ENCODE measurements at places on chromosomes 16 and 17.
A peak's percentile ranks its signal among the peaks of the same experiment; 100 is the strongest.

DNA sequence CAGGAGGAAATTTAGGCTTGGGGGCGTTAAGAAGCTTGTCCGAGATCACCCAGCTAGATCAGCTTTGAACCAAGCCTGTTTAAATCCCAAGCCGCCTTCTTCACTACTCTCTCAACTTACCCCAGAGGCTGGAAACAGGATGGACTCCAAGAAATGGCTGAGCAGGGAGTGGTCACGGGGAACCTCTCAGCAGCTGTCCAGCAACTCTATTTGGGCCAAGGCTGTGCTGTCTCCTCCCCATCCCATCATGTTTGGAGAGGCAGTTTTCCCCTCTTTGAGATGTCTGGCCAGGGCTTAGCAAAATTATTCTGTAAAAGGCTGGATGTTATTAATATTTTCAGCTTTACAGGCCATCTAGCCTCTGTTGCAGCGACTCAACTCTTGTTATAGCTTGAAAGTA, 305.7 kb downstream of the RBFOX1 start:
- no peak for DNase-seq

- no peak for DNase-seq
Observed at GRCh38 chr16:47057630-47057993, 84.1 kb upstream of the DNAJA2 start.

DNA sequence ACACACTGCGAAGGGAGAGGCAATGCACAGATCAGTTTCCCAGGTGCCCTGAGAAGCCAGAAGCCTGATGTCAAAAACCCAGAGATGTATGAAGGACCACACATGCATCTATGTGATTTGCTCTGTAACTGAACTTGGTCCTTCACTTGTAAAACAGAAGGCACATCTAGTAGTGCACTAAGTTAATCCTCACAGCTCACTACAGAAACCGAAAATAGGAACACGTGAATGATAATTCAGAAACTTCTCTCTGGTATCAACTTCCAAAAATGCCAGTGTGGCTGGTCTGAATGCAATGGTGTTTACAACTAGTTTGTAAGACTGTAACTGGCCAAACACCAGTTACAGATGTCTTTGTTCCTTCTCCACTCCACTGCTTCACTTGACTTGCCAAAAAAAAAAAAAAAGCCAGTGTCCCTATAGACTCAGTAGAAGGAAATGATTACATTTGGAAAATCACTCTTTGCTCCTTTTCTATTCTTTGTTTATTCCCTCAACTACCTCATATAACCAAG, 11.3 kb downstream of the ANKRD40 start:
- DNase-seq = no peak

DNA sequence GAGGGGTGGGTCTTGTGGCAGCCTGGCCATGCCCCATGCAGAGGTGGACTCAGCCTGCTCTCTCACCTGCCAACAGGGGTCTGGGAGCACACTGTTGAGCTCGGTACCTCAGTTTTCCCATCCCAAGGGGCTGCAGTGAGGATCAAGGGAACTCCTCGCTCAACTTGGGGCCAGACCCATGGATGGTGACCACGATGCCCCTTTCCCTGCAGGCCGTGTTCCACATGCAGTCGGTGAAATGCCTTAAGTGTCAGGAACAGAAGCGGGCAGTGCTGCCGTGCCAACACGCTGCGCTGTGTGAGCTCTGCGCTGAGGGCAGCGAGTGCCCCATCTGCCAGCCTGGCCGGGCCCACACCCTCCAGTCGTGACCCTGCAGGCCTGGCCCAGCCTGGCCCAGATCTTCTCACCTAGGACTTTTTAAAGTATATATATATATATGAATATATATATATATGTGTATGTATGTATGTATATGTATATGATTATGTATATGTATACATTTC, 20.1 kb downstream of the UNC13D start:
- no peak for DNase-seq

DNA sequence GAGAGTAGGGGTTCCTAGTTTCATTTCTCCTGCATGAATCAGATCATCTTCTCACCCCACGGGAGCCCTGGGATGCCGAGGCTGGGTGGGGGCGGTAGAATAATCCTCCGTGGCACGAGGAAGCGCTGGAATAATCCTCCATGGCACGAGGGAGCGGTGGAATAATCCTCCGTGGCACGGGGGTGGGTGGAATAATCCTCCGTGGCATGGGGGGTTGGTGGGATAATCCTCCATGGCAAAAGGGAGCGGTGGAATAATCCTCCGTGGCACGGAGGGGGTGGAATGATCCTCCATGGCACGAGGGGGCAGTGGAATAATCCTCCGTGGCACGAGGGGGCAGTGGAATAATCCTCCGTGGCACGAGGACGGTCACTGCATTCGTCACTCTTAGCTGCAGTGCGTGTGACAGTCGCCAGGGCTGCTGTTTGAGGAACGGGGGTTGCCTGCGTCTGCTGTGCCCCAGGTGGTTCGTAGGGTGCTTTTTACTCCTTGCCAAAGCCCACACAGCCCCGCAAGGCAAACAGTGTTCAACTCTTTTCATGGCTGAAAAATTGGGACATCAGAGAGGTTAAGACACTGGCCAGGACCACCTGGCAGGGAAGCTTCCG, 152.5 kb downstream of the BANP start:
- DNase-seq = no peak

DNA sequence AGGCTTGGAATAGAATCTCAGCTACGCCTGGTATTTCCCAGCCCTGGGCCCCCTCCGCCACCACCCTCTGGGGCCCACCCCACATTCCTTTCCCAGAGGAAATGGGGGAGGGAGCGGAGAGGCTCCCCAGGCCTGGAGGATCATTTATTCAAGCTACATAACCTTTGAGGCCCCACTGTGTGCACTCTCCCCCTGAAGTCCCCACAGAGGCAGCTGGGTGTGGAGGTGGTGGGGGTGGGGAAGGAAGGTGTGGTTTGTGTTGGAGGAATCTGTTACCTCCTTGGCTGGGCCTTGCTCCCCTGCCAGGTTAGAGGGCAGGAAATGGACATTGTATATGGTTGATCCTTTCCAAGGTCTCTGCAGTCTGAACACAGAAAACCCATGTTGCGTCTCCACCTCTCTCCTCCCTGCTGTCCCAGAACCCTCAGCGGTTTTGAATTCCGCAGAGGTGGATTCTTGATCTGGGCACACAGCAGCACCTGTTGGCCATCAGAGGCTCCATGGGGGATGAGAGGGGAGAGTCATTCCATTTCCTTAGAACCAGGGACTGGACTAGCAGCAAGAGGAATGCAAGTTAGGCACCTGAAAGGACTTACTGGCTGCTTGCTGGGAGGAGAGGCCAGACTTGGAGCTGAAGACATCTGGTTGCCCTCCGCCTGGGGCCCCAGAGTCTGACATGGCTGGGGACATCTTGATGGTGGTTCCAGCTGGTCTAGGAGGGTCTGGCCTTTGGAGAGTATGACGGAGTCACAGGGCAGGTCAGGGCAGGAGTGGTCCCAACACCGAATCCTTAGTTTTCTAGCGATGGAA, 23.0 kb downstream of the ARHGAP23 start:
- peak; percentile 72 for DNase-seq

- no peak for DNase-seq
Observed at GRCh38 chr16:25841761-25842160, 150.0 kb downstream of the HS3ST4 start.

DNA sequence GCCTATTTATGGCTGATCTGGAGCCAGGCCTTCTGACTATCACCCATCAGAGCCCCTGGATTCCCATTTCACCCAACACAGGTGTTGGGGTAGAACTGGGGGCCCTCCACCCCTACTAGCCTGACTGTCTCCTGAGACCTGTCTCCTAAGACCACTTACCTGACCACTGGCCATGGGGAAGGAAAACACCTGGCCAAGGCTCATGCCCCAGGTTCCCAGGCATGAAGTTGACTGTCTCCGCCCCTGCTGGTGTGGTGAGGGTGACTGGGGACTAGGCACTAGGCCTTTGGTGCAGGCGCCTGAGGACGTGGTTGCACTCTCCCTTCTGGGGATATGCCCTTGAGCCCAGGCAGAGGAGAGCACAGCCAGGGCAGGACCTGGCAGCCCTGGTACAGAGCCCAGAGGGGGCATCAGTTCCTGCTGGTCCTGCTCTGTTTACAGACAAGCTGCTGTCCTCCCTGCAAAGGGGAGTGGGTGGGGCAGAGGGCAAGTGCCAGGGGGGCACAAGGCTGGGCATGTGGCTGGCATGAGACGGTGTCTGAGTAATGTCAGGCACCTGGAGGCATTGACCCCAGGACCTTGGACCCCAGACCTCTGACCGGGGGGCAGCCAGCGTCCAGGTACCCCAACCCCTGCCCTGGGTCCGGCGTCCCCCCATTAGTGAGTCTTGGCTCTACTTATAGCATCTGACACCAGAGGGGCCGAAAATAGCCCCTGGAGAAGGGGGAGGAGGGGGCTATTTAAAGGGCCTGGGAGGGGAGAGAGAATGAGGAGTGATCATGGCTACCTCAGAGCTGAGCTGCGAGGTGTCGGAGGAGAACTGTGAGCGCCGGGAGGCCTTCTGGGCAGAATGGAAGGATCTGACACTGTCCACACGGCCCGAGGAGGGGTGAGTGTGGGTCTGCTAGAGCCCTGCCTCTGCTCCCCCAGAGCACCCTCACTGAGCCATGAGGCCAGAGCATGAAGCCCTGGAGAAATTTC, at the start of gene TCAP:
TCAP (plus strand) TSS at position 769 of the 981 bp plus-strand sequence; CDS start at position 780, 11 bp downstream.
- DNase-seq = no peak

DNA sequence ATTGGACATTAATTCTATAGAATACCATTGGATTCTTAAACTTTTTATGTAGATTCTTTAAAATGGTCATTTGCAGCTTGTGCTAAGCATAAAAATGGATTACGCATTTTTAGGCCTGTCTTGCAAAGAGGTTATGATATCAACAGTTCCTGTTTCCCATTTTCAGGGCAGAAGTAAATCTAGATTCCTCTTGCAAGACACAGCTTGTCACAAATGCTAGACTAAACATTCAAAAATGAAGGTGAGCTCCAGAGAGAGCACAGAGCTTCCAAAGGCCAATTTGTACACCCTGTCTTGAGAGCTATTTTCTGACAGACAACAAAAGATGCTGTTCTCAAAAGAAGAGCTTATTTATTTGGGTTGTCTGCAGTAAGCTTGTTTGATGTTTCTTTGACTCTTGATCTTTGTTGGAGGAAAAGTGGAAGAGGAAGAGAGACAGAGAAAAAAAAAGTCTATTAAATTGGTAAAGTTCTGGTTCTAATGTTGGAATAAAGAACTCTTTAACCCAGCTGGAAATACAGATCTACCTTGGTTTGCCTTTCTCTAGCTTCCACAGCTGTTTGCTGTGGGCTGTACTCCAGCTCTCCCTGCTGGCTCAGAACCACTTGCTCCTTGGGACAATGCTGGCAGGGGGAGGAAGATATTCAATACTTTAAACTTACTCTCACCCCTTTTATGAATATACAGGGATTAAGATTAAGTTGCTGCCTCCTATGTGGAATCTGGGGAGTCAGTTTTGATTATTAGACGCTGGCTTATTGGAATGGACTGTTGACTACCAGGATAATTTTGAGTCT, 651.8 kb downstream of the CDH11 start:
- DNase-seq = peak; percentile 78

DNA sequence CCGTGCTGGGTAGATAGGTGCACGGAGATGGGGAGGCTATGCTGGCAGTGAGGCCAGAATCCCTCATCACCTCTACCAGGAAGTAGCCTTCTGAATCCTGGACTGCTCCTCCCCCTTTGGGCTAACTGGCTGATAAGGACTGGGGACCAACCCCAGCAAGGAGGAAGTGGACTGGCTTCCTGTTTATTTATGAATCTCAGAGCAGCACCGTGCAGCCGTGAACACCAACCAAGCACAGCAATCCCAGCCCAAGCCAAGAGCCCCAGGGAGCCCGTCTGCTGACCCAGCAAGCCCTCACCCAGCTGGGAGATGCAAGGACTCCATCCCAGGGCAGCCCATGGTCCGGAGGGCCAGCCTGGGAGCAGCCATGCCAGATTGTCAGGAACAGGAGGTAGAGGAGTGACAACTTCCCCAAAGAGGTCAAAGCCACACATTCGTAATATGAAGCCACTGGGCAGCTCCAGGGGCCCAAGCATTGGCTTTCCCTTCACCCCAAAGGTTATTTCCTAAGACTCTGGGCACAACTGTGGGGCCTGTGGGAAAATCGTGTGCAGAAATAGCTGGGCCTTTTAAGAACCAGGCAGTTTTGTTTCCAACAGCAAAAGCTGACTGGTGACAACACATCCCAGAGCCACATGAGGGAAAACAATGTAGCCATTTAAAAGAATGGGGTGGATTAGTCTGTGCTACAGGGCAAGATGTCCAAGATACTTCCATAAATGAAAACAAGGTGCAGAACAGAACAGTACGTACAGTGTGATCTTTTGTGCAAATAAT, 23.9 kb downstream of the PHB1 start:
- DNase-seq = no peak

- no peak for DNase-seq
Observed at GRCh38 chr16:88601313-88602036, 31.3 kb downstream of the ZC3H18 start.

GRCh38 chr17:71039391-71039790, 870.1 kb downstream of the KCNJ2 start:
- no peak for DNase-seq

GRCh38 chr17:73090396-73091202, 1.9 kb downstream of the SLC39A11 start:
- DNase-seq = no peak

DNA sequence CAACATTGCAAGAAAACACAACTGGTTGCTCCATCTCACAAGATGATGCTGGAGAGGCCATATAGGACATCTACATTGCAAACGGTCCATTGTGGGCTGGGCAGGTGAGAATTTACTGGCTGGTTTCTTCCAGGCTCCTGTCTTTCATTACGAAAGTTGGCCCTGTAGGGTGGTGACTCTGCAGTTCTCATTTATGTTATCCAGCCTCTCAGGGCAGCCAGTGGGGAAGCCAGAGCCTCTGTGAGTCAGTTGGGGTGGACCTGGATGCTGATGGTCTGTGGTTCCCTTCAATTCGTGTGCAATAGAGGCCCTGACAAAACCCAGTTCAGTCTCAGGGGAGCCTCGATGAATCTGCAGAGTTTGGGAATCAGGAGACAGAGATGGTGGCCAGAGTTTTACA, 341.0 kb upstream of the CCL2 start:
- DNase-seq = no peak

Data from right hindlimb (tissue), 1 donor.